ENCODE measurements at places on chromosomes 2 and 18.

GRCh38 chr2:121649149-121649595, at the start of gene CLASP1:
Gene CLASP1, minus strand, starts transcription at chr2:121649462. Its CDS starts 43,567 bp downstream, at chr2:121605895.
- no peak for DNase-seq

GRCh38 chr2:10650761-10651160, 39.0 kb downstream of the NOL10 start:
- no peak for DNase-seq

DNA sequence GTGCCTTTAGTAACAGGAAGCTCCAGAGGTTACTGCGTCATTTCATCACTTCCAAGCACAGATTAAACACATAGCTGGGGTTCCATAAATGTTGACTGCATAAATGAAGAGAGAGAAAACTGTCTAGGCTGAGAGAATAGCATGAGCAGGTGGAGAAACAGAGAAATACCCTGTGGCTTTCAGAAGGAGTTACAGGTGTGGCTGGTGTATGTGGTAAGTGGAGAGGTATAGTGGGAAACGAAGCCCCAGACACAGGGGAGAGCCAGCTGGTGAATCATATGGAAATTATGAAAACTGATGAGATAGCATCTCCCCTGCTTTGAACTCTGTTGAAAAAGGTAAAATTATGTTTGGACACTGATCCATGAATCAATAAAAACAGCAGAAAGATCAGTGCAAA, 807.4 kb upstream of the POU3F3 start:
- no peak for DNase-seq

- DNase-seq, result no peak
Measured at GRCh38 chr18:54086046-54086802, 138.2 kb downstream of the MBD2 start.

GRCh38 chr2:239195318-239195871, 205.4 kb downstream of the HDAC4 start:
- no peak for DNase-seq

DNA sequence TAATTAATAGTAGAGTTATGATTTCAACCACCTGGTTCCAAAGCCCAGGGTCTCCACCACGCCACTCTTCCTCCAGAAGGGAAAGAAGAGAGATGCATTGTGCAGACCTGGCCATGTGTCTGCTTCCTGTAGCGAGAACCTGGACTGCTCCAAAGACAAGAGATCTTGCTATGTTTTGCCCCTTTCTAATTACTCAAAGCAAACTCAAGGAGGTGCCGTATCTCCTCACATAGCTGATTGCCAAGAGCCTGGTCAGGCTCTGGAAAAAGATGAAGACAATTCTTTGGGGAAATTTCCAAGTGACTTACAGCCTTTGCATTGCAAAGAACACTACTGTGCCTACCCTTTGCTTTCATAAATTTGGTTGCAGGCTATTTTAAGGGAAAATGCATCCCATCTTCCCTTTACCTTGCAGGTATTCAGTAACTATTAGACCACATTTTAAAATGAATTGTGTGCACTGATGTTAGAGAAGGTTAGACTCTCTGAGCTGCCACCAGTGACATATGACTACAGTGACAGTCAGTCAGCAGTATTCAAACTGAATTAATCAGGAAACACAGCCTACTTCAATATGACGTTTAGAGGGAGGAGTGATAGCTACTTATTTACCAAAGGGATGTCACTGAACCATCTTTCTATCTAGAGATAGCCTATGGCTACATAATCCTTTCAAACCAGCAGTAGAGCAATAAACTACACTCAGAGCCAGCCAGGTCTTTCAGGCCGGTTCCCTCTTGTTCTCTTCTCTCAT, 842.1 kb upstream of the FANCL start:
- DNase-seq, result no peak

DNA sequence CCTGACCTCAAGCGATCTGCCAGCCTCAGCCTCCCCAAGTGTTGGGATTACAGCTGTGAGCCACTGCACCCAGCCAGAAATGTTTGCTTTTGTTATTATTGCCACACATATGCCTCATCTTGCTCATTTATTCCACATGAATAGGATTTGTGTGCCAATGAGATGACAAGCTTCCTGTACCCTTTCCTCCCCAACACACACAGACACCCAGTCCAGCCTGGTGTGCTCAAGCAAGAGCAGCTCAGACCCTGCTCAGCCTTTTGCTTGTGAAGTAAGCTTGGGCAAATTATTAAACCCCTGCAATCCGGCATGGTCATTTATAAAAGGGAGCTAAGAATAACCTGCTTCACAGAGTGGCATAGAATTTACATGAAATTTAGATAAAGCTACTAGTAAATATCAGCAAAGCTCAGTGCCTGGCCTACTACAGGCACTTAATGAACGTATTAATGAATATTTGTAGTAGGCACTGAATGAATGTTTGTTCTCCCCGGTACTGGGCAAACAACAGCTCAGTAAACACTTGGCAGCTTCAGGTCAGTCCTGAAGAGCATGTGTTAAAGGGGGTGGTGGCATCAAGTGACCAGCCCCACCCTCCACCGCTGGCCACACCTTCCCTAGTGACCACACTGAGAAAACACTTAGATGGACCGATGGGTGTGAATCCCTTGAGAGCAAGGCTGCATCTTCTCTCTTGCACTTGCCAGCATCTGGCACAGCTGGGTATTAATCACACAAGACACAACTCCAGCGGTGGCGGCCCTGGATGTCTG, 280.2 kb downstream of the SRBD1 start:
- DNase-seq, result peak; percentile 95

All from fibroblast of gingiva (primary cell).